ENCODE measurements at places on chromosomes 4 and X. TPM values are rescaled to one million over a fixed set of nuclear protein-coding genes. Genes with fewer than 3 reads are reported as not detected.

MAGEA2 gene
- not detected for total RNA-seq

ARHGAP6 gene
- total RNA-seq: 0.22 TPM

TEX13D gene
- not detected for total RNA-seq

OTUD6A gene
- not detected for total RNA-seq

ATOH1 gene
- total RNA-seq: not detected

VCX2 gene
- total RNA-seq: not detected

MAGEE1 gene
- total RNA-seq: 0.44 TPM

RASSF6 gene
- not detected for total RNA-seq

MAMLD1 gene
- 0.22 TPM for total RNA-seq

HMX1 gene
- total RNA-seq: not detected

IL9R gene
- total RNA-seq: not detected

GSX2 gene
- not detected for total RNA-seq

F8A3 gene
- total RNA-seq: 0.44 TPM

NDNF gene
- total RNA-seq: 0.44 TPM

ZFP42 gene
- total RNA-seq: under 0.01 TPM

KLHL34 gene
- total RNA-seq: not detected

PCDH7 gene
- total RNA-seq: 0.20 TPM

UCP1 gene
- not detected for total RNA-seq

NDUFC1 gene
- total RNA-seq: 63.7 TPM

TMPRSS11A gene
- total RNA-seq: not detected

CLIC2 gene
- total RNA-seq: 8.9 TPM

CITED1 gene
- total RNA-seq: under 0.01 TPM

DSPP gene
- not detected for total RNA-seq

FABP2 gene
- total RNA-seq: not detected

PLAC1 gene
- total RNA-seq: not detected

BDH2 gene
- 18.1 TPM for total RNA-seq

HTR2C gene
- total RNA-seq: not detected

IKBKG gene
- total RNA-seq: 11.7 TPM

SFRP2 gene
- total RNA-seq: not detected

NWD2 gene
- total RNA-seq: not detected

XAGE1A gene
- total RNA-seq: not detected

PRR27 gene
- not detected for total RNA-seq

FAM9C gene
- under 0.01 TPM for total RNA-seq

MAGIX gene
- 0.60 TPM for total RNA-seq

CPEB2 gene
- total RNA-seq: 5.0 TPM

BEX1 gene
- total RNA-seq: not detected

GPR173 gene
- 0.44 TPM for total RNA-seq

TMEM150C gene
- 3.3 TPM for total RNA-seq

PNMA6A gene
- 1.1 TPM for total RNA-seq

F8A2 gene
- not detected for total RNA-seq

NELFA gene
- total RNA-seq: 8.5 TPM

FAM114A1 gene
- total RNA-seq: 56.9 TPM

GPR50 gene
- total RNA-seq: not detected

DCHS2 gene
- total RNA-seq: 0.40 TPM

TLL1 gene
- total RNA-seq: 37.7 TPM

Data from lung microvascular endothelial cell (primary cell).